ENCODE measurements at places on chromosomes 12 and 14.

- DNase-seq, result no peak
These were observed 106.6 kb upstream of the VASH1 start for GRCh38 chr14:76654573-76655108.

DNA sequence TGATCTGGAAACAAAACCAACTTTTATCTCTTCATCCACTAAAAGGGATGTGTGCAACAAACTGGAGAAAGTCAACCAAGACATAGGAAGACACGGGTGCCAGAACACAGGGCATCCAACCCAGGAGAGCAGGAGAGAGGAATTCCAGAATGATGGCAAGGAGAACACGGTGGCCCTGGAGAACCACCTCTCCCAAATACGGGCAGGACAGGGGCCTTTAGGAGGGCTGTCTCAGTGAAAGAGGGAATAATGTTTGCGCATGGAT lies 93.4 kb upstream of the EGLN3 start:
- no peak for DNase-seq

DNA sequence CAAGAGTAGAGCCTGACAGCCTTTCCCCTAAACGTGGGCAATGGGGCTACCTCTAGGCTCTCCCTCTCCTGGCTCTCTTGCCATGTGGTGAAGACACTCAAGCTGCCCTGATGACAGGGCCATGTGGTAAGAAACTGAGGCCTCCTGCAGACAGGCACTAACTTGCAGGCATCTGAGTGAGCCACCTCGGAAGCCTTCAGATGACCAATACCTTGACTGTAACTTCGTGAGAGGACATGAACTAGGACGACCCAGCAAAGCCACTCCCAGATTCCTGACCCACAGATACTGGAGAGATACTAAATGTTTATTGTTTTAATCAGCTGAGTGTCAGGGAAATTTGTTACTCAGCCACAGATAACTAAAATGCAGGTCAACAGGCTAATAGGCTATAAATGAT lies 96.4 kb downstream of the EFCAB11 start:
- DNase-seq, result no peak

DNA sequence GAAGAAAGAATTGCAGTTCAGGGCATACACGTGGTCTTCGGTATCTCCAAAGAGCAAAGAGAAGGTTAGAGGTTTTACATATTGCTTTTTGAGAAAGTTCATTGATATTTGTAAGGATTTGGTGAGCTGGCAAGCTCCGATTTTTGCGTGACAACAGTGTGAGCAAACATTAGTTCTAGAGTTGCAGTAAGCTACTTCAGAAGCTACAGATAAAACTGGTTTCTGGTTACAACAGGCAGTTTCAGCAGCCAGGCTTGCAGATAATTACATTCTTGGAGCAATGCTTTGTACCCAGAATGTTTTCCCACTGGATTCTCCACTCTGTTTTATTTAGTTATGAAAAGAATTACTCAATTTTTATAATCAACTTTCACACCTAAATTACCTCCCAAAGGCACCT lies 28.2 kb downstream of the KLRK1 start:
- no peak for DNase-seq

- no peak for DNase-seq
These were observed 5.6 kb downstream of the TBX5 start for GRCh38 chr12:114400361-114400811.

- DNase-seq, result no peak
These were observed 3.6 kb upstream of the EML1 start for GRCh38 chr14:99789581-99789980.

GRCh38 chr14:61438036-61438435 lies 116.7 kb downstream of the PRKCH start:
- DNase-seq, result no peak

DNA sequence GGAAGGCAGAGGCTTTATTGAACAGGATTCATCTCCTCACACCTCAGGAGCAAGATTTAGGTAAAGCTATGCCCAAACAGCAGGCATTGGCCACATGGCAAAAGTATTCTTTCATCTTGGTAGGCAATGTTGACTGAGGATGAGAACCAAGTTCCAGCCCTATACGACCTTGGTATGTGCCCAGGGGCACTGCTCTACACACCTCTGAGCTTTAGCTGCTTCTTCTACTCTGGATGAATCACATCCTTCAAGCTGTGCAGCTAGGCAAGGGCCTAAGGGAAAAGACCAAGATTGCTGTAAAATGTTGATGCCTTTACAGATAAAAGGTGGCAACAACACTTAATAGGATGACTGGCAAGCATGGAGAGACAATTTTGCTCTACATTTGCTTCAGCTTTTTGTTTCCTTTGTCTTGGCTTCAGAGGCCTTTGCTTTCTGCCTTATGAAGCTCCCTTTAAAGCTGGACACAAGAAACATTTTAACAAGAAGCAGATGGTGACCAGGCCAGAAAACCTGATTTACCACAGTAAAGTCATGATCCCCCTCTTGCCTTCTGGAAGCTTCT lies 183.3 kb upstream of the KITLG start:
- DNase-seq, result no peak

DNA sequence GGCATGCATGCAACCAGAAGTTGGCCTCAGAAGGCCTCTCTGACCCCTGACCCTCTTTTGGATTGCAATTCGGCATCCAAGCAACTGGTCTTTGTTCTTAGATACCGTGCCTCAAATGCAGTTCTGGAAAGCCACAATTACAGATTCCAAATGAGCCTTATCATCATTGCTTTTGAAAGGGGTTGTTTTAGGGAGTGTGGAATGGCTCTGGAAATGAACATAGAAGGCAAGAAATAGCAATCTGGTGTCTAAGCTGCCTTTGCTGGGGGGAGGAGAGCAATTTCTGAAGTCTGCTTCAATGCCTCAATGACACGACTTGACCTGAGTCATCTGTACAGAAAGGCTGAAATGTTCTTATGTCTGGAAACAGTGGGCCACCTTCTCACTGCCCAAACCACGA lies 250.1 kb downstream of the NUAK1 start:
- DNase-seq, result peak; percentile 11

GRCh38 chr12:44968965-44969364 lies 81.9 kb downstream of the DBX2 start:
- no peak for DNase-seq

GRCh38 chr14:40394634-40395340 lies 962.6 kb upstream of the FBXO33 start:
- DNase-seq, result peak; percentile 14

DNA sequence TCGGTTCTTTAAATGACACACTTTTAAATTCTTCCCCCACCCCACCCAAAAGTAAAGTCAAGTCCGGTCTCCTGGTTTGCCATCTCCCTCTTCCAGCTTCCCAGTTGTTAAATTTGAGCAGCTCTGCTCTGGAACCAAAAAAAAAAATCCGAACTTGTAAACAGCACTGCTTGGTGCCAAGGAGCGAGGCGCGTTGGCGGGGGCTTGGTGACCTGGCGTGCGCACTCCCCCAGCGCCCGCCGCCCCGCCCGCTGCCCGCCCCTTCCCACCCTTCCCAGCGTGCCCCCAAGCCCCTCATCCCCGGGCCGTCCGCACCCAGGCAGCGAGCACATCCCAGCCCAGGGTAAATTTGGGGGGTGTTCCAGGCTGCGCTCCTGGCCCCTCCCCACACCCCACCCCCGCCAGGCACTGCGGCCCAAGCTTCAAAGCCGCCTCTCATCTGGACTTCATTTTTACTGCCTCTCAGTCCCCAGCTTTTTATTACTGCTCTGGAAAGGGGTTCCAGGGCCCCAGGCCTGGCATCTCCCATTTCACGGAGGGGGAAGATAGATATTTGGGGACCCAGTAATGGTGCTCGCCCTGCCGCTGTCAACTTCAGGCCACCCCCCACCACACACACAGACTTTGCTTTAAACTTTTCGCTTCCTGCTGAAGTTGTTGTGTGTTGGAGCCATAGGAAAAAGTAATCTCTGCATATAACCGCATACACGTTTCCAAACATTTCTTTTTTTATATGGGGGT lies 11.7 kb upstream of the ITGB7 start:
- no peak for DNase-seq

GRCh38 chr12:120007272-120007671 lies 18.2 kb downstream of the BICDL1 start:
- no peak for DNase-seq

DNA sequence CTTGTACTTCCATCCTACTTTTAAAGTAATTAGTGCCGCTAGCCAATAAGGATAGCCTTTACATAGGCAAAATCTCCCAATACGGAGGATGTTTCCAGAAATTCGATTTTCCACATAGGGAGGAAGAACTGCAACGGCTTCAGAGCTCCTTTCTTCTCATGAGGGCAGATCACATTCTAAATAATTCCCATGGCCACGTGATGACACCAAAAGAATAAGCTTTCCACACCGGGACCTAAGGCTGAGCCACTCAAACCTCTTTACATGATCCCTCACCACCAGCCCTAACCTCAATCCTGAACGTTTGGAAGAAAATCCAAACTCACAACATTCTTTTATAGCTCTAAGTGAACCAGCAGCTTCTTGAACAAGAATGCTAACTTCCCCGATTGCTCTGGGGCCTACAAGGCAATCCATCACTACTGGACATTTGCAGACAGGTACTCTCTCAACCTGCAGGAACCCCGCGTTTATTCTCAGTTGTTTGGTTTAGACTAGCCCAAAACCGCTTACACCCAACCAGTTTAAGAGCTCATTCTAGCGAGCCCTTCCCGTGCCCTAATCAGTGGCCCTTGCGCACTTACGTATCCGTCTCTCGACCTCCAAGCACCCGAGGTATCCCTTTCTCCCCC lies 884 bp downstream of the CAPRIN2 start:
- no peak for DNase-seq

- DNase-seq, result no peak
These were observed 6.6 kb downstream of the ZNF219 start for GRCh38 chr14:21091821-21092272.

- DNase-seq, result no peak
These were observed 550.7 kb downstream of the SLC6A15 start for GRCh38 chr12:84361651-84362551.

GRCh38 chr14:58626431-58626831 lies 11.3 kb upstream of the DACT1 start:
- peak; percentile 3 for DNase-seq

- DNase-seq, result no peak
These were observed 105.8 kb downstream of the RERG start for GRCh38 chr12:15115434-15115833.

DNA sequence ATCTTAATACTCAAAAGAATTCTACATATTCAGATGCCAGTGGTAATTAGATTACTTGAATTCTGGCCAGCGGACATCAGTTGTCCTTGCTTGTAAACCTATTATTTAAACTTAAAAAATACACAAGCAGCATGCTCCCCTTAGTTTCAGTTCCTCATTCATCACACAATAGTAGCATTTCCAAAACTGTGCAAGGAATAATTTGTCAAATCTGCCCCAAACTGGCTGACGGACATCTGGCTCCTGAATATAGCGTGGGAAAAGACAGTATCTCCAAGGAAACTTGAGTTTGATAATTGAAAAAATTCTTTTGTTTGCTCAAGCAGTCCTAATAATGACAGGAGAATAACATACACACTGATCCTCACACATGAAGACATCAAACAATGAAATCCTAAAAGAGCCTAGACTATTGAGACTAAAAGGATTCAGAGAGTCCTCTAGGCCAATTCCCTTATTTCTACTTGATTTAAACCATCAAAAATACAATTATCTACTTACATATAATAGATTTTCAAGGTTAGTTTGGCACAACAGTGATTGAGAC lies 90.4 kb downstream of the KIF21A start:
- no peak for DNase-seq

DNA sequence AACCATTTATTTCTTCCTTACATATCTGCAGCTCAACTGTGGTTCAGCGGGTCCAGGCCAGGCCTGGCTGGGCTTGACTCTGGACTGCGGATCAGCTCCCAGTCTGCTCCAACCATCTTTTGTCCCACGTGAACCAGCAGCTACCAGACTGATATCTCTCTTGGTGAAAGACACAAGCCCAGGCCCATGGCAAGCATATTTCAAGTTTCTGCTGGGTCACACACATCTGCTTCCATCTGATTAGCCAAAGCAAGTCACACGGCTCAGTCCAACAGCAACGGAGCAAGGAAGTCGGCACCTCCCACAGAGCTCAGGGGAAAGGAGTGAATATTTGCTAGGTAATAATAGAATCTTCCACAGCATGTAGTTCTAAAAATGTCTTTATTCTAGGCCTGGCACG lies 24.7 kb upstream of the MARK3 start:
- DNase-seq, result no peak

- DNase-seq, result no peak
These were observed 63.6 kb upstream of the RESF1 start for GRCh38 chr12:31895449-31896150.

DNA sequence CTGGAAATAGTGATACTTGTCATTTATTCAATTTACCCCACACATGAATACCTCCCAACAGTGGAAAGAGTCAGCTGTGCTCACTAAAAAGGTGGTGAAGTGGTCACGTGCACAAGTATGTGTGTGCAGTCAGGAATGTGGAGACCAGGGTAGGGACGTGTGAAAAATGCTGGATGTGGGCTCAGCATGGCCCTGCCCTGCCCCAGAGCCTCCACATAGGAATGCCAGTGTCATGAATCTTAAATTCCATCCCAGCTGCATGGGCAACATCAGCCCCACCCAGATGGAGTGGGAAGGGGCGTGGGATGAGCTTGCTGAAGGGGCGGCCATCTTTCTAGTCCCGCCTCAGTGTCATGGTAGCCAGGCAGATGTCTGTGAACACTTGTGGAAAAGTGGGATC lies 87.7 kb downstream of the C12orf75 start:
- DNase-seq, result peak; percentile 94

DNA sequence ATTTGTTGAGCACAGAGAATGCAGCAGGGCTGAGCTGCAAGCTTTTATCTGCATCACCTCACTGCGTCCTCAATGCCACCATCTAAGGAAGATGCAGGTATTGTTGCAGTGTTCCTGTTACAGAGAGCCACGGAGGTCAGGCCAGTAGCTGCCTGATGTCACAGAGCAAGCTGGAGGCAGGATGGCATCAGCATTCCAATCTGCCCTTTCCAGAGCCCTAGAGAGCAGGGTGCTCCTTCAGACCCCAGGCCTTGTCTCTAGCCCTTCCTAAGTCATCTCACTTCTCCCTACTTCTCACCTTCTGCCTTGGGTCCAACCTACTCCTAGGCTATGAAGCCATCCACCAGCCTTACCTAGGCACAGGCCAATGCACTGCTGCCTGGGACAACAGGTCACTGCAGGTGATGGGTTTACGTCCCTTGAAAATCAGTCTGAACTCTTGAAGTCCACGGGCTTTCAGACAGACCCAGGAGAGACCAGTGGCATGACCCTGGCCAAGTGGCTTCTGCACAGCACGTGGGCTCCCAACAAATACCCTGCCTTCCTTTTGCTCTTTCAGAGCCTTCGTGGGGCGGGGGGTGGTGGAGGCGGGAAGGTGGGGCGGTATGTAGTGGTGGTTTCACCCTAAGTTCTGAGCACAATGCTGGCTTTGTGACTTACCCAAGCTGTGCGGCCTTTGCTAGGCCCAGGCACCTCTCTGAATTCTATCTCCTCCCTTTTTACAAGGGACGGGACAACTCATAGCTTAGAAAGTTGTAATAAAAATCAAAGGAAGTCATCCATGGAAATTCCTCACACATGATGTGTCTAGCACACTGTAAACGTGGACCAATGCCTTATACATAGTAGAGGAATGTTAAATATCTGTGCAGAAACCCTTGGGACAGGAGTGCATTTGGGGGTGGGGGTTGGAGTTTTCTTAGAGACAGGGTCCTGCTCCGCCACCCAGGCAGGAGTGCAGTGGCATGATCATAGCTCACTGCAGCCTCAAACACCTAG lies 136.0 kb downstream of the KSR2 start:
- DNase-seq, result peak; percentile 76
